EH (cell line): ENCODE measurements at places on chromosomes 1 and 21.

- DNase-seq: peak; percentile 54
Observed at GRCh38 chr1:186374303-186375151, 526 bp downstream of the TPR start.

DNA sequence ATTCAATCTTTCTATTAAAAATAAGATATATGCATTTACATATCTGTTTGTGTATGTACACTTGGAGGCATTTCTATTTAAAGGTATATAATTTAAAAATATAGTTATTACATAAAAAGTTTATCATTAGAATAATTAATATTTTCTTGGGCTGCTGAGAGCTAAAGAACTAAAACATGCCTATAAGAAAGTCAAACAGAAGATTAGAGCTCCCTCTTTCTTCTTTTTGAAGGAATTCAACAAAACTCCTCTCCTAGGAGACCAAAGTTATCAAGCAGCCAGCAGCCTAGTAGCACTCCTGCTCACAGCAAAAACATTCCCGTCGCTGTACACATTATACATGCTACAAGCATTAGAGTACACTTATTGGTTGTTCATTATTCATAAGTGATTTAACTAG, 216.4 kb downstream of the VAV3 start:
- peak; percentile 4 for DNase-seq

DNA sequence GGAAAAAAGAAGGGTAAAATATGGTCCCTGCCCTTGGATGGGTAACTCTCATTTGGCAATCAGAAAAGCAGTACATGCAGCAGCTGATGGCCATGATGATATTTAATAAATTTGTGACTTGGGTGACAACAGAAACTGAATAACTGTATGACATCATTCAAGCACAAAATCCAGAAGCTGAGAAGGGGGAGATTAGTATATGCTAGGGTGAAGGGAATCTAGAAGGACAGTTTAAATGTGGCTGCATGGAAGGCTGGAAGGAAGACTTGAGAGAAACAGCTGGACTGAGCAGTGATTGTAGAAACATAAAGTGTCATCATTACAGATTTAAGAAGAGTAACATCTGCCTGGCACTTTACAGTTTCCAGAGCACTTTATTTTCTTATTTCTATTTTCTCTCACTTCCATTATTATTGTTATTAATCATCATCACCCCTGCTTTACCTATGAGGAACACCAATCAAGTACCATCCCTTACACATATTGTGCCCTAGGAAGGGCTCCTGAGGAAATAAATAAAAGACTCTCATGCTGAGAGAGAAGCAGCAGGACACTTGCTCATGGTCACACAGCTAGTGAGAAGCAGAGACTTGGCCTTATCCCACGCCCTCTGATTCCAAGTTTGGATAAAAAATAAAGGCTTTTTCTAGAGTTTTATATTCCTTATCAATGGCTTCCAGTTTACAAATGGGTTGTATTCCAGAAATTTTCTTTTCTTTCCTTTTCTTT, 207.2 kb downstream of the PBX1 start:
- peak; percentile 50 for DNase-seq

DNA sequence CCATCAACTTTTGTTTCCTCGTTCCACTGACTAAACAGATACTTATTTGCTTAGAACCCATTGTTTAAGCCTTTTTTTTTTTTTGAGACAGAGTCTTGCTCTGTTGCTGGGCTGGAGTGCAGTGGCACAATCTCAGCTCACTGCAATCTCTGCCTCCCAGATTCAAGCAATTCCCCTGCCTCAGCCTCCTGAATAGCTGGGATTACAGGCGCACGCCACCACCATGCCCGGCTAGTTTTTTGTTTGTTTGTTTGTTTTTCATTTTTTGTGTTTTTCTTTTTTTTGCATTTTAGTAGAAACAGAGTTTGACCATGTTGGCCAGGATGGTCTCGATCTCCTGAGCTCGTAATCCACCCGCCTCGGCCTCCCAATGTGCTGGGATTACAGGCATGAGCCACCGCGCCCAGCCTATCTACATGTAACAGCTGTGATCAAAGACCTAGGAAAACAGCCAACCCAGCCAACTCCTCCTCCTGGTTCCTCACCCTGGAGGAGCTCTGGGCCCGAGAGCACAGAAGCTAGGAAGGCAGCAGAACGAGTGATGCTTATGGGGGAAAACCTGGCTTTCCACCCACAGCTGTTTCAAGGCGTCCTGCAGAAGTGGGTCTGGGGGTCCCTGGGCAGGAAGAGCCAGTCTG, 32.9 kb downstream of the KCNN3 start:
- no peak for DNase-seq

GRCh38 chr1:206685334-206685768, 646 bp downstream of the MAPKAPK2 start:
- peak; percentile 32 for DNase-seq

DNA sequence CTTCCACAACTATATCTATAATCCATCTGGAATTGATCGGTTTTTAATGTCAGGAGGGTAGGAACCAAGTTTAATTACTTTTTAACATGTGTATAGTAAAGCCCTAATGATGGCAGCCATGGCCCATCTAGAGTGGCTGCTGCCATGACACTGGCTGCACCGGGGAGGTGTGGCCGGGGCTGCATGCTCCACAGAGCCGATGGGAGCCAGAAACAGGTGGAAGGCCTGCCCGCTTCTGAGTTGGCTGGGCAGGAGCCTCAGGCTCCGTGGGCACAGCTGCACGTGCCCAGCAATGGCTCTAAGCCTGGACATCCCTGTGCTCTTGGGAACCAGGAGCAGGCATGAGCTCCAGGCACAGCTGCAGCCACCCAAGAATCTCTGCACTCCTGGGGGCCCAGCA, 73.0 kb downstream of the GBP6 start:
- no peak for DNase-seq

- DNase-seq: no peak
Observed at GRCh38 chr1:6384962-6385361, 8.6 kb downstream of the ACOT7 start.

- no peak for DNase-seq
Observed at GRCh38 chr1:84975035-84975434, 21.9 kb downstream of the MCOLN2 start.

- DNase-seq: peak; percentile 99
Observed at GRCh38 chr1:155244368-155245162, 10.7 kb downstream of the ENTREP3 start.

DNA sequence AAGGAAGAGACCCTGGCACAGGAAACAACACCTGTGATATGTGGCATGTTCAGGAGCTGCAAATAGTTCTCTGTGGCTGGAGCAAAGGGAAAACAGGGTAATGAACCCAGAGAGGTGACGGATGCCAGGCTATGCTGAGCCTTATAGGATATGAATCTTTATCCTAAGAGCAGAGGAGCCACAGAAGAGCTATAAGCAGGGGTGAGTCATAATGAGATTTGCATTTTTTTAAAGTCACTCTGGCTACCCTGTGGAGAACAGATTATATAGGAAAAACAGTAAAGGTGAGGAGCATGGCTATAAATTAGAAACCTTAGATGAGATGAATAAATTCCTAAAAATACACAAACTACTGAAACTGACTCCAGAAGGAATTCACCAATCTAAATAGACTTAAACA, 12.8 kb upstream of the MPL start:
- no peak for DNase-seq

DNA sequence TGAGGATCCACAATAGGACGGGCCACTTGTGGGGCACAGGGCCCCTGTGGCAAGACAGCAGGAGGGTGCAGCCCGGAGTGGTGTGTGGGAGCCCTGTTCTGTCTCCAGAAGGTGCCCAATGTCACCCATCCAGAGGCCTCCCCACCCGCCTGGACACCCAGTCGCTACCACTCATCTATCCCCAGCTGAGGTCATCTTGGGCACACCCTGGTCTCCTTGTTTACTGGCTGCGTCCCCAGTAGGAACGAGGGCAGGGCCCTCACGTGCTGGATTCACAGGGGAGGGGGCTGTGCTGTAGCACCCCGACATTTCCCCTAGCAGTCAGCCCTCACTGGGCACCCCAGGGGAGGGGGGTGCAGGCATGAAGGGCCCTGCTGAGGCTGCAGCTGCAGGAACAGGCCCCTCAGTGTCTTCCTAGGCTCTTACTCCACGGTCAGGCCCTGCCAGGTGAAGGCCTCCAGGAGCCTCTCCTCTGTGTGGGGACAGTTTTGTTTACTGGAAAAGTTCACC, 2.3 kb upstream of the TNNT2 start:
- DNase-seq: no peak

GRCh38 chr1:198647055-198647454, 8.2 kb downstream of the PTPRC start:
- no peak for DNase-seq

DNA sequence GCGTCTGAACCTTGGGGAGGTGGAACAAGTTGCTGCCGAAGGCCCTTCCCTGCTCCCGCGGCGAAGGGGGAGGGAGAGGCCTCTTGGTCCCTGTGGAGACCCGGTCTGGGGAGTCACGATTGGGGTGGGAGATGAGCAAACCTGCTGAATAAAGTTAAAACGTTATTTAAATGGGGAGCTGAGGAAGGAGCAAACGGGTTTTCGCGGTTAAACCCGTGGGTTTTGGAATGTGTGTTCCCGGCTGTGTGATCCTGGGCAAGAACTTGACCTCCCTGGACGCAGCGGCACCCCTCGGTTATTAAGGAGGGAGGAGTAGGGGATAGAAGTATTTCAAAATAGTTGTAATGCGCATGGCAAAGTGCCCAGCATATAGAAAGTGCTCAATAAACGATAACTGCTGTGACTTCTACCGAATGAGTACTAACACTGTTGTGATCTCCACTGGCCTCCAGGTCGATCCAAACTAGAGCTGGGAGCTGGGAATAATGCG, 3.4 kb downstream of the FAM110D start:
- no peak for DNase-seq

GRCh38 chr1:165893507-165893906, 66.1 kb downstream of the UCK2 start:
- no peak for DNase-seq

DNA sequence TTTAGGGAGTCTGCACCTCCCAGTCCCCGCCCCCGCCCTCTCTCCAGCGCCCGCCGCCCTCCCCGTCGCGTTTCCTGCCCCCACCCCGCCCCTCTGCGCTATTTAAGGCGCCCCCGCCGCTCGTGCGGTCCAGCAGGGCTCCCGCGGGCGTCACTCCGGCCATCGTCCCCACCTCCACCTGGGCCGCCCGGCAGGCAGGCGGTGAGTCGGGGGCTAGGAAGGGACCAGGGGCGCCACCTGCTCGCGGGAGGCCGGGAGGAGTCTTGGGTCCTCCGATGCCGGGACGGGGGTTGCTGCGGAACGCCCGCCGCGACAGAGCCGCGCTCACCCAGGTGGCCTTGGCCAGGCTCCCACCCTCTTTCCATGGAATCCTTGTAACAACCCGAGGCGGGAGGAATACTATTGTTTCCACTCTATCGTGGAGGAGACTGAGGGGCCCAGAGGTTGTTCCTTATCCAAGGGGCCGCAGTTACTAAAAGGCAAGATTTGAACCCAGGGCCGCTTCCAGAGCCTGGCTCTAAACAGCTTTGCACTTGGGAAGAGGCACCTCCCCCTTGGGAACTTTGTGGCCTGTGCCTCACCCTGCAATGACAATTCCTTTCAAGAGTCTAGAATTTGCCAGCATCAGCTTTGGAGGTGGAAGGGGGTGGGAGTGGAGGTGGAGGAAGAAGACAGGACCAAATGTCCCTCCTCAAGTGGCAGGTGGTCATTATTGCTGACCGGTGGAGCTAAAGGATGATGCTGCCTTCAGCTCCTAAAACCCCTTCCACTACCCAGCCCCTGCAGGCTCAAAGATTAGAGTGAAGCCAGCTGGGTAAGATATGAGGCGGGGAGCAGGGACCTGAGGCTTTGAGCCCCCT, at the start of gene GJA4:
GJA4 (plus strand) TSS at position 132 of the 860 bp plus-strand sequence. CDS start 1,215 bp downstream, outside the sequence.
- DNase-seq: no peak

DNA sequence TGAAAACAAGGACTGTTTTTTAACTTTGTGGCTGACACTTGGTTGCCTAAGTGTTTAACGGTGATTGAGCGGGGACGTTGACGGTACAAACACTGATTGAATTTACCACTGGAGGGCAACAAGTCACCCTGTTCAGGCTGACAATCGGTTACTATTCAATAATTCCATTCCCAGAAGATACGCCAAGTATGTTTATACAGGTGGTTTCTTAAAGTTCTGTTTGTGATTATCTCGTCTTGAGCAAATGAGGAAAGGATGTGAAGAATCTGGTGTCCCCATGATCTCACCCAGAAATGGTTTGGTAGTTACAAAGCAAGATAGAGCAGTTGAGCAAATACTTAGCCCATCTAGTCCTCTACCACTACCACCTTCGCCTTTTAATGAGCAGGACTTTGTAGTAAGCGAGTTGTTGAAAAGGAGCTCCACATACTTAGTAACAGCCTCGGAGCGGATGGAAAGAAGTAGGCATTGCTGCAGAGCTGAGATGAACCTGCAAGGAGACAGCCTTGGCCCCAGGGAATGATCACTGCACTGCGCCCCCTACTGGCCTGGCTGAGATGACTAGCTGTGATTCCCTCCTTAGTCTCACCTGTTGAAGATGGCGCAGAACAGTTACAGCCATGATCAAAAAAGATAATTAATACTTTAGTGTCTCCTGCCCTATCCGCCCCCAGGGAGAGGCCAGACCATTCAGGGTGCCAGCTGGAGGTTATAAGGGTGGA, 36.3 kb downstream of the IFNAR1 start:
- DNase-seq: peak; percentile 83

DNA sequence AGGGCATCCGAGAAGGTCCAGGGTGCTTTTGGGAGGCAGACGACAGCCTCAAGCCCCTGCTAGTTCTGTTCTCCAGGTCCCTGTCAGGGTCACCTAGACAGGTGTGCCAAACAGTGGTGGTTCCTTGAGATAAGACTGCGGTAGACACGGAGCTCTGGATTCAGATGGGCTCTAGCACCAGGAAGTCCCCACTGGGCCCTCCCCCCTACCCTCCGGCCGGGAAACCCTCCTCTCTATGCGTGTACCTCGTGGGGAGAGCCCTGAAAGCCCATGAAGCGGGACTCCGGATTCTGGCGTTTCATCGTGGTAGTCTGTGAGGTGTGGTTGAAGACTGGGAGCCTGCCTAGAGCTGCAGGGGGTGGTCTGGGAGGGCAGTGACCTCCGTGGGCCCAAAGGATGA, 2.1 kb upstream of the KCNA2 start:
- DNase-seq: no peak

- peak; percentile 88 for DNase-seq
Observed at GRCh38 chr1:45687754-45688740, at the start of gene TMEM69. TSS of gene TMEM69 (plus strand) at chr1:45688181. CDS start at chr1:45691069, 2,888 bp downstream.

- no peak for DNase-seq
Observed at GRCh38 chr1:40381268-40382107, 8.0 kb downstream of the SMAP2 start.

GRCh38 chr1:110316735-110317134, 22.4 kb upstream of the RBM15 start:
- DNase-seq: no peak
